Activated naive CD4-positive, alpha-beta T cell treated with anti-CD3 and anti-CD28 coated beads, Interleukin-2, amount 10 ng/mL, durations not matched to agents 7 days and 5 days (primary cell): ENCODE measurements at places on chromosomes 6 and 20.

DNA sequence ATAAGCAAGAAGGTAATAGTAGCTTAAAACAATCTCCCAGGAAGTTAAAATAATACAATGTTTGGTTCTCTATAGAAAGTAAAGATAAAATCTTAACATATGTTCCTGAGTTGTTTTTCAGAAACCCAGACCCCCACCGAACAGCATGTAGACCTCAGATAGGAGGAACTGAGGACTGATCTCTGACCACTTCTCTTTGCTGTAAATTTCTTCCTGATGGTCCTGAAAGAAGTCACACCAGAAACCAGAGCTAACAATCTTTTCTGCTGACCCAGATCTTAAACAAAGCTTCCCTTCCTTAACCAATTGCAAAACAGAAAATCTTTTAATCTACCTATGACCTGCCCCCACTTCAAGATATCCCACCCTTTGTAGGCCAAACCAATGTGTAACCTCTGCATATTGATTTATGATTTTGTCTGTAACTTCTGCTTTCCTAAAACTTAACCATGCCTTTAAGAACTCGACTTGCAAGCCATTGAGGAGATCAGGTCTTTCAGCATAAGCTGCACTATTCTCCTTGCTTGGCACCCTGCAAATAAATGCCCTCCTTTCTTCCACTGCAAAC, 21.9 kb upstream of the BEND6 start:
- DNase-seq = no peak

DNA sequence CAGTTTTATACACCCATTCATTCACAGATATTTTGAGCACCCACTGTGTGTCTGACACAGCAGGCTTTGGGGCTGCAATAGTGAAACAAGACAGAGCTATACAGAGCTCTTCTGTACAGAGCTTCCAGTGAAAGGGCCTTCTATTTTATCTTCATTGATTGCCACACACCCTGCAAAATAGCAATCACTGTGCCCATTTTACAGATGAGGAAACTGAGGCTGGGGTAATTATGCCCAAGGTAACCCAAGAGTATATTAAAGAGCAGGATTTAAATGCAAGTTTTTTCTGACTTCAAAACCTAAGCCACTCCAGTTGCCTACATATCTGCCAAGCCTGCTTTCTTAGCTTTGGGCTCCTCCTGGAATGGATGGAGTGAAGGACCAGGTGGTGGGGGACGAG, 4.5 kb downstream of the BPI start:
- no peak for DNase-seq

GRCh38 chr6:18053078-18053477, 65.6 kb upstream of the KIF13A start:
- DNase-seq = no peak

- DNase-seq = no peak
Observed at GRCh38 chr6:22666586-22666985, 97.2 kb downstream of the HDGFL1 start.

- DNase-seq = no peak
Observed at GRCh38 chr20:45725134-45725533, 3.0 kb downstream of the SPINT4 start.

DNA sequence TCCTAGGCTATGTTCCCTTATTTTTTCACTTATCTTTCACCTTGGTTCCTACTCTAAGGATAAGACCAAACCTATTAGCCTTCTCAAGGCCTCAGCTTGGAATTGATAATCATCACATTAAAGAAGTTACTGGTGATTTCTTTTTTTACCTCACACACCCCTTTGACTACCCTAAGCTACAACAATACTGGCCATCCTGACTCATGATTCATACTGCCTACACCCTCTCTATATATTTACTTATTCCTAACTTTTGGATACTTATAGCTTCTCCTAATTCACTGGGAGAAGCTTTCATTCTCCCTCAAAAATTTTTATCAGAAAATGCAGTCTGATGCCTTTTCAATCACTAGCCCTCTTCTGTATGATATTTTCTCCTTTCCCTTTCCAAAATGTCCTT, 256.1 kb downstream of the TBX18 start:
- DNase-seq = no peak

DNA sequence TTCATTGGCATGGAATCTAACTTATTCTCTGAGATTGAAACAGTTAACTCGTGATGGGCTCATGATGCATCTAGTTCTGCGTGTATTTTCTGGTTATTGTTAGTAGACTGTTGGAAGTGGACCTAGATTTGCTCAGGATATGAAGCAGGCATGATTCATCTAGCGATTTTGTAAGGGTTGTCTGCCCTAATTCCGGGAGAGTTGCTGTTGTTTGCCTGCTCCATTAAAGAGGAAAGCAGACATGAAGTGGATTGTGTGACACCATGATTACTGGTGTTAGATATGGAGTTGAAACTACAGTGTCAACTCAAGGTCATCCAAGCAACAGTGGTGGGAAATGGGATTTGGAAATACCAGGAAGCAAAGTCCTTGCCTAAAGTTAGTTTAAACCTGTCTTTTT, 41.0 kb downstream of the SOX4 start:
- DNase-seq = no peak

GRCh38 chr6:169720207-169720855, 4.0 kb downstream of the PHF10 start:
- no peak for DNase-seq

DNA sequence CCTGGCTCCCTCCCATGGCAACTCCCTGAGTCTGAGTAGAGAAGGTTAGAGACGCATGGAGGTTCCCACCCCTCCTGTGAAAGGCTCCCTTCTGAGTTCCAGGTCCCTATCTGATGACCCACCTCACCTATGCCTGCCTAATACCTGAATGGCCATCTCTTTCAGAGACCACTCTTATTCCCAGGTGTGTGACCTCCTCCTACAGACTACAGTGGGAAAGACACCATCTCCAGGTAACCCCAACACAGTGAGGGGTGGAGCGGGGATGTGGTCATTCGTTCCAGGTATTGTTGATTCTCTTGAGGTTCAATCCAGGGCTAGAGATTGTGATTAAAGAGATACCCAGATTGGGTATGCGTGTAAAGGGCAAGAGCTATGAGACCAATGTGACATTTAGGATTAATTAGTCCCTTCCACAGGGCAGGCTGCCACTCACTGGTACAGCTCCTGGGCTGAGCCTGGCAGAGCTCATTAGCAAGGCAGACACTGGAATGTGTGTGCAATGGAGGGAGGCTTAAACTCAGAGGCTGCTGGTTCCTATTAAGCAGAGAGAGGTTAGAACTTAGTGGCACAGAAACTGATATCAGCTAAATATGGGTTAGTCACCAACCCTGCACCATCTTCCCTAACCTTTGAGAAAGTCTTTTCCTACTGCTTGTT, 46.5 kb upstream of the IER3 start:
- no peak for DNase-seq
